ENCODE measurements at places on chromosomes 2 and 18.

DNA sequence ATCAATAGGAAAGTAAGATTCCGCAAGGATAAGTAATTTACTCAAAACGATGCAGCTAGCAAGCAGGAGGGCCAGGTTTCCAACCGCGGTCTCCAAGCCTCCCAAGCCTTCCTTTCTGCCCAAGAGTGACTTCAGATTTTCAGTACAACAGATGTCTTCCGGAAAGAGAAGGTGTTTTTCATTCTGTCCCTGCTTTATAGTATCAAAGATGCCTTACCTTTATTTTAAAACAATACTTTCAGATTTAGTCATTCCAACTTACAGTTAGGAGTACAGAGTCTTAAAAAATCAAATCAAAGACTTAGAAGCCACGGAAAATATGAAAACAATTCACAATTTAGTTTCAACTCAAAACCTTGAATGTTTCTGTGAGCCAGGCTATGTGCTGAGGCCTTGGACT is 43.6 kb downstream of the CYB5A start:
- DNase-seq = no peak

DNA sequence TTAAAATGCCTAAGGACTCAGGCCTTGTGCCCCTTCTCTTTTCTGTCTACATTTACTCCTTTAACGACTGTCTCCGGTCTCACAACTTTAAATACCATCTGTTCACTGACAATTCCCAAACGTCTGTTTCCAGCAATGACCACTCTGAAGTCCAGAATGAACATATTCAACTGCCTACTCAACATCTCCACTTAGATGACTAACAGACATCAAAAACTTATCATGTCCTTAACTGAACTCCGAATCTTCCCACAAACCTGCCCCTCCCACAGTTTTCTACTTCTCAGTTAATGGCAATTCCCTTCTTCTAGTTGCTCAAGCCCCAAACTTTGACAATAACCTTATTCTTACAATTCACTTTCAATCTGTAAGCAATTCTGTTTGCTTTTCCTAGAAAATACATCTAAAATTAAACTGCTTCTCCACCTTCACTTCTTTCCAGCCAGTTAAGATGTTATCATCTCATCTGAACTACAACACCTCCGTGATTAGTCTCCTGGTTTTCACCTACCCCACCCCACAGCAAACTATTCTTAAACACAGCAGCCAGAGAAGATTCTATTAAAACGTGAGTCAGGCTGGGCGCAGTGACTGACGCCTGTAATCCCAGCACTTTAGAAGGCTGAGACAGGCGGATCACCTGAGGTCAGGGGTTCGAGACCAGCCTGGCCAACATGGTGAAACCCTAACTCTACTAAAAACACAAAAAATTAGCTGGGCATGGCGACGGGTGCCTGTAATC is 2.8 kb downstream of the C1D start:
- no peak for DNase-seq

DNA sequence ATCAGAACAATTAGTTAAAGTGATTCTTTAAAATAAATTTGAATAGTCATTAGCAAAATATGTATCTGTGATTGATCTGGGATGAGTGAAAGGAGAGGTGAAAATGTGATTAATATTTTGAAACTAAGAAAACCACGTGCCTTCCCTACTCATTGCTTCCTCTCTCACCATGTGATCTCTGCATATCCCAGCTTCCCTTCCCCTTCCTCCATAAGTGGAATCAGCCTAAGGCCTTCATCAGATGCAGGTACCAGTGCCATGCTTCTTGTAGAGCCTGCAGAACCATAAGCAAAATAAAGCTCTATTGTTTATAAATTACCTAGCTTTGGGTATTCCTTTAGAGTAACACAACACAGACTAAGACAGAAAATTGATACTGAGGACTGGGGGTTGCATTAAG is 11.2 kb upstream of the STAT1 start:
- no peak for DNase-seq

GRCh38 chr2:65577654-65578053 is 145.3 kb upstream of the SPRED2 start:
- no peak for DNase-seq

GRCh38 chr2:58609326-58609725 is 368.2 kb upstream of the FANCL start:
- DNase-seq = no peak
